ENCODE measurements at places on chromosomes 16 and 17. TPM values are rescaled to one million over a fixed set of nuclear protein-coding genes. Genes with fewer than 3 reads are reported as not detected.
A peak's percentile ranks its signal among the peaks of the same experiment; 100 is the strongest.

SLC38A8 gene
- total RNA-seq = 2.0 TPM

ST3GAL2 gene
- 19.0 TPM for total RNA-seq

ATP1B2 gene
- 3.2 TPM for total RNA-seq

PPL gene
- total RNA-seq = 18.4 TPM

BAIAP3 gene
- total RNA-seq = 5.2 TPM

TPSD1 gene
- 0.50 TPM for total RNA-seq

CTRB1 gene
- not detected for total RNA-seq

KRTAP17-1 gene
- total RNA-seq = not detected

ABAT gene
- total RNA-seq = 2.6 TPM

MIS12 gene
- total RNA-seq = 13.2 TPM

SLC52A1 gene
- not detected for total RNA-seq

AANAT gene
- not detected for total RNA-seq

DNA sequence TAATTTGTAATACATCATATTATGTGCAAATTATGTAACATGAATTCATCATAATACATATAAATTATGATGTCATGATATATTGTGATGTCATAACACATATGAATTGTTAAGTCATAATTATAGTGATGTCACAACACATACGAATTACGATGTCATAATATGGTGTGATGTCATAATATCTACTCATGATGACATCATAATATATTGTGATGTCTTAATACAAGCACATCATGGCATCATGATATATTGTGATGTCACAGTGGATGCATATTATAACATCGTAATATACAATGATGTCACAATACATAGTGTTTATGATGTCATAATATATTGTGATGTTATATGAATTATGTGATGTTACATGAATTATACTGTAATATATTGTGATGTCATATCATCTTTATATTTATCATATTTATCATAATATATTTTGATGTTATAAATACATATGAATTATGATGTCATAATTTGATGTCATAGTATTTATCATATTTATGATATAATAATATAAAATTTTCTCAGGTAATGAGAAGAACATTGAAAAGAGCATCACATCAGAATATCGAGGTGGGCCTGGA, 1793.0 kb downstream of the TP53TG3F start:
- no peak for DNase-seq

GRCh38 chr16:88466175-88466862, 13.2 kb downstream of the ZFPM1 start:
- DNase-seq = no peak

GRCh38 chr16:68696514-68696913, 40.6 kb upstream of the CDH1 start:
- no peak for DNase-seq

DNA sequence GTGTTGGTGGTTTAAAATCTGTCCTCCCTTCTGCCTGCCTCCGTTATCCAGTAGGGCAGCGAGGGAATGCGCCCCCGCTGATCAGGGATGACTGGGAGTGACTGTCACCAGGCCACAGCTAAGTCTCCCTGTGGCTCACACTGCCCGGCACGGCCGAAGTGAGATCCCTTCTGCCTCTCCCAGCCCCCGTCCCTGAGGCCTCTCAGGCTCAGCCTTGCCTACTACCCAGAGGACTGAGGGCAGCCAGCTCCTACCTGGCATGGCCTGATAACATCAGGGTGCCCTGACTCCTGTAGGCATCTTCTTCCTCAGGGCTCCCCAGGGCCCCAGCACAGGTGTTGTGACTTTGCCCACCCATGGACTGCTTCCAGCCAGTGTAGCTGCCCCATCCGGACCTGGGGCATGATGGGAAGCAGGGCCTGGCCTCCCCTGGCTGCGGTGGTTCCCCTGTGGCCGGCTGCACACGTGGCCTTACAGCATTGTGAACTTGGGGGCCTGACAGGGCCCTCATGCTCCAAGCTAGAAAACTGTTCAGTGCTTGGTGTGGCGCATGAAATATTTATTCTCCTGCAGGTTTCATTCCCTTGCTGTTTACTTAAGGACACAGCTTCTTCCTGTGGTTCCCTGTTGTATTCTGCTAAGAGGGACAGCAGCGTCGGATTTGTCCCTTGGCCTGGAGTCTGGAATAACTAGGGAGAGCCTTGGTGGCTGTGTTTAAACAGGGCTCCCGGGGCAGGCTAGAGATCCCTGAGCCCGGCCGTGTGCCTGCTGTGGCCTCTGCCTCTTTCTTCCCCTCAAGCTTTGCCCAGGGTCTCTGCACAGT, 30.0 kb downstream of the GINS2 start:
- DNase-seq = no peak

- DNase-seq = no peak
Observed at GRCh38 chr16:78918805-78919305, 681.7 kb downstream of the MAF start.

DNA sequence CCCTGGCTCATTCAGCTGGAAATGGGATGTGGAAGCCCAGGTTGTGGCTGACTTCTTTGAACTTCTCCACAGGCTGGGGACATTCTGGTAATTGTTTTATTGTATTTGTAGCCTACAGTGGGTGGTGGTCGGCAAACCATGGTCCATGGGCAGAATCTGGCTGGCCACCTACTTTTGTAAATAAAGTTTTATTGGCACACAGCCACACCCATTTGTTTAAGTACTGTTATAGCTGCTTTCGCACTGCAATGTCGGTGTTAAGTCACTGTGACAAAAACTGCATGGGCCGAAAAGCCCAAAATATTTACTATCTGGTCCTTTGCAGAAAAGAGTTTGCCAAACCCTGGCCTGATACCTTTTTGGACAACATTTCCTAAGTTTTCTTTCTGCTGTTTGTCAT, 86.2 kb downstream of the NTN1 start:
- no peak for DNase-seq

DNA sequence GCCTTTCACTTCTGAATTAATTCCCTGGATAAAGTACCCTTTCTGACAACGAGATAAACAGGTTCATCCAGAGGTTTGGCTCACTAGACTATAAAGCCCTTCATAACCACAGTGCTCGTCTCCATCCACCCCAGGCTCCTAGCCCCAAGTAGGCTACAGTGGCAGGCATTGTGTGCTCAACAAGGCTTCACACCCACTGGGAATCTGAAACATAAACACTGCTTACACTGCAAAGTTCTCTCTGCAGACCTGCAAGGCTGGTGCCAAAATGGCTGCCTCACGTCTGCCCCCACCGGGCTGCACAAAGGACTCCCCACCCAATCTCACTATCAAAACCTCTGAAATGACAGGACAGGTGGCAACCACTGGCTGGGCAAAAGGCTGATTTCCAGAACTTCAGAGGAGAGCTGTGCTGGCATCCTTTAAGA, 5.1 kb upstream of the HLF start:
- DNase-seq = no peak

GRCh38 chr16:49349446-49350168, 24.0 kb upstream of the C16orf78 start:
- no peak for DNase-seq

DNA sequence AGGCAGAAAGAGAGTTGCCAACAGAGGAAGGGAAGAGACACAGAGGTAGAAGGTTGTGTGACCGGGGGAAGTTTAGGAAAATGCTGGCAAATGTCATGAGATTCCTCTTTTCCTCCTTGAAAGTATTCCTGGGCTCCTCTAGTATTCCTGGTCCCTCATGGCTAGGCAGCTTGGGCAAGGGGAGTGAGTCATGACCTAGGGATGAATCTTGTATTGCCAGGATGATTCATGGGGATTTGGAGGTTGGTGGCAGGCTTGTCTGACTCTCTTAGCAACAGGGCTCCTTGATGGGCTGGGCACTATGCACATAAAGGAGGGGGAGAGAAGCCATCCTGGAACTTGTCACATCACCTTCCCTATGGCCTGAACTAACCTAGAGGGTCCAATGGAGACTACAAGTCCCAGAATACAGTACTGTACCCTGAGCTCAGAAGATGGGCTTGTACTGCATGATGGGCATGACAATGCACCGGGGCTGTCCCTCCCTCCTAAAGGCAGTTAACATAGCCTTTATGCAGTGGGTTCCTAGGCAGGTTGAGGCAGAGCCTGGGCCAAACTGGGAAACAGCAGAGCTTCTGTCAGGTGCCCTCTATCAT, 2.1 kb upstream of the SEZ6 start:
- no peak for DNase-seq

- DNase-seq = peak; percentile 71
Observed at GRCh38 chr17:82246365-82247181, 17.7 kb downstream of the SLC16A3 start.

GRCh38 chr17:50361561-50362480, 11.2 kb downstream of the MRPL27 start:
- DNase-seq = no peak

- no peak for DNase-seq
Observed at GRCh38 chr17:29827179-29827578, 102.8 kb downstream of the SSH2 start.

DNA sequence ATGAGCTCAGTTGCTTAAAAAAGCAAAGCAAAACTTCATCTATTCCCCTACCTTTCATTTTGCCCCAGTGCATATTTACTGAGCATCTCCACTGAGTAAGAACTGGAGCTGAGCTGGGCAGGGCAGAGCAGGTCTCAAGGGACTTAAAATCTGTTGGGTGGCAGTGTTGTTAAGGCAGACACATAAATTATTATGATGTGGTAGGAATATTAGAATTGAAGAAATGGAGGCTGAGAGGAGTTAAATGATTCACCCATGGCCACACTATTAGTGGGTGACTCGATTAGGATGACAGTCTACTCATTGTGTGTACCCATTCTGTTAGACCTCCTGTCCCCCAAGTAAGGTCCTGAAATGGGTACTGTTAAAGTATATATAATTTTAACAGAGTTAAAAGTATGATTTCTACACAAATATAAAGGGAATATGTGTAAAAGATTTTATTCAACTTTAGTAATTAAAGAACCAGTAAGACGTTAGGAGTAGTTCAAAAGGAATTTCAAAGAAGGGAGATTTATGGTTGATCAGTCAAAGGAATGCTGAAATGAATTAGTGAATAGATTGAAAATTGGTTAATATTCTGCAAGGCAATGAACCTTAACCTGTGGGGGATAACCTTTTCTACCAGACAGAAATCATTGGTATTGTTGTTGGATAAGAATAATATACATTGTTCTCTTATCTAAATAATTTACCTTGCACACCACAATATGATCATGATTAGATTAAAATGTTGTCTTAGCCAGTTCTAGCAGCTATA, 17.5 kb downstream of the ITGB3 start:
- DNase-seq = no peak

GRCh38 chr16:90020838-90021382, 1.7 kb upstream of the DBNDD1 start:
- no peak for DNase-seq

All from left ventricle myocardium superior (tissue), 1 donor.